ENCODE measurements at places on chromosomes 5 and 9. TPM values are rescaled to one million over a fixed set of nuclear protein-coding genes. Genes with fewer than 3 reads are reported as not detected.

GRCh38 chr9:18981476-18982261 lies 51.3 kb downstream of the SAXO1 start:
- DNase-seq, result no peak

DNA sequence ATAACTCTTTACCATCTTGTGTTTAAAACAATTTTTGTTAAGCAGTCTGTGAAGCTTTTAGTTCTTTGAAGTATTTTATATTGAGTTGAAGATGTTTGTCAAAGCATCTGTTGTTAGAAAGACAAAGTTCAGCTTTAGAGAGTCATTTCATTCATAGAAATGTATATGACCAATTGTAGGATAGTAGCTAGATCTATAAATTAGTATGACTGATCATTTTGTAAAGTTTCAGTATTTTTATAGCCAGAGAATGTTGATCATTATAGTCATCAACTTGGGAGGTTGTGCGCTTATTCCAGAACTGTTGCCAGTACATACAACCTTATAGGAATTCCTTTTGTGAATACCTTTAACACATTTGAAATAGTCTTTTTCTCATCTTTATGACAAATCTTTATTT lies 5.2 kb downstream of the NIPBL start:
- DNase-seq, result no peak

- no peak for DNase-seq
These were observed 126.8 kb upstream of the PTPN3 start for GRCh38 chr9:109624896-109625295.

LRRC19 gene
- 0.15 TPM for polyA plus RNA-seq

Data from muscle of arm (tissue), 14 donors.